ENCODE measurements at places on chromosomes 3 and 15.

DNA sequence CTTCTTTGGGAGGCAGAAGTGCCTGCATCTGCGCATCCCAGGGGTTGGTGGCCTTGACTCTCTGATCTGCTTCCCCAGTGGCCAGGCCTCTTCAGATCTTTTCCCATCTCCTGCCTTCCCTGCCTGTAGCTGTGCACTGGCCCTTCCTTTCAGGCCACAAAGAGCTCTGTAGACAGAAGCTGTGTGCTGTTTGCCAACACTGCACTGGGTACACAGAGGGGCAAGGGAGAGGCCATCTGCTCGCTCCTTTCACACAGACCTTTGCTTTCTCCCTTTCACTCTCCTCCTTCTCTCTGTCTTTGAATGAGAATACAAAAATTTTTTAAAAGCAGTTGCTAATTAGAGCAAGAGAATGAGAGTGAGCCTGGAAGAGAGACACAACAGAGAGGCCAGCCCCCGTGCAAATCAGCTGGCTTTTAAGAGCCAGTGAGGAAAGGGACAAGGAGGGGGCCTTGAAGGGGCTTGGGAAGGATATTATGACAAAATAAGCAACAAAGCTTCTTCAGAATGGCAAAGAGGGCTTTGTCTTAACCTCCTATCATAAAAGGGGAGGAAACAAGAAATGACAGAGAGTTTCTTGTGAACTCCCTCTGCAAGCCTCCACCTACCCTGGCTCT lies 170.9 kb downstream of the EPHB1 start:
- no peak for DNase-seq

DNA sequence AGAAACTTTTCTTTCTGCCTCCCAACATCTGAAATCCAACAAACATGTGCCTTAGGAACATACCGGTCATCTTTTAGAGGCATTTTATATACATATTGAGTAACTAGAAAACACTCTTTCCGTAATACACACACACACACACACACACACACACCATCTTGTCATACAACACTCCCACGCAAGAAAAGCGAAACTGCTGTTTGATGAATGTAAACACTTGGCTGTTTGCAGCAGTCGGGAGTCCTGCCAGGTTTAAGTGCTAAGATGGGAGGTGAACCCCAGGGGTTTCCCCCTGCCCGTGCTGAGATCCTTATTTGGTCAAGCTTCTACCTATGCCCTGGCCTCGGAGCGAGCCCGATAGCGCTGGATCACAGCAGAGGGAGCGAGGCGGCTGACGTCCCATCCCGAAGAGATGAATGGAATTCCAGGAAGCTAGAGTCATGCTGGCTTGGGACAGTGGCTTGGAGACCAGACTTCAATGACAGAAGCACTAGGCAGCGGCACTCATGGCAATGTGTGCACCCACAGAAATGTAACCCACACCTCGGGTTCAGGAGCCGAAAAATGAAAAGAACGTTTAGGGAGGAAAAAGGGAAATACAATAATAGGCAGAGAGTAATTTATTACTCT lies 1.3 kb upstream of the THBS1 start:
- peak; percentile 7 for DNase-seq

GRCh38 chr3:50342813-50343633 lies 2.4 kb upstream of the RASSF1 start:
- DNase-seq, result no peak

- DNase-seq, result no peak
Measured at GRCh38 chr15:69921626-69922619, 175.8 kb downstream of the TLE3 start.
